ENCODE measurements at places on chromosomes 7 and 10.
A peak's percentile ranks its signal among the peaks of the same experiment; 100 is the strongest.

DNA sequence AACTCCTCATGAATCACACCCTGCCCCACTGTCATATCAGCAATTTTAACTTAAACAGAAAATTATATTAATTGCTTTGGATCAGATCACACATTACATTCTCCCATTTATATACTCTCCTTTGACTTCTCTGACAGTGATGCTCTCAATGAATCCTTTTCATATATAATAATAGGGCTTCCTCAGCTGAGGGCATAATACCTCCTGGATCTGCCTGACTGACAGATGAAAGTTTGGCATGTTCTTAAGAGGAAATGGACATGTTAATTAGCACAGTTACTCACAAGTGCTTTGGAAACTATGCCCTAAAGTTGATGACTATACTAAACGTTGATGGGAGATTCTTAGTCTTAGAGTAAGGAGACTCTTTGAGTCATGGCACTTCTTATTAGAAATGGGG is 478.2 kb upstream of the LRRN3 start:
- DNase-seq = no peak

- DNase-seq = no peak
Observed at GRCh38 chr7:46198701-46199100, 277.6 kb upstream of the IGFBP3 start.

DNA sequence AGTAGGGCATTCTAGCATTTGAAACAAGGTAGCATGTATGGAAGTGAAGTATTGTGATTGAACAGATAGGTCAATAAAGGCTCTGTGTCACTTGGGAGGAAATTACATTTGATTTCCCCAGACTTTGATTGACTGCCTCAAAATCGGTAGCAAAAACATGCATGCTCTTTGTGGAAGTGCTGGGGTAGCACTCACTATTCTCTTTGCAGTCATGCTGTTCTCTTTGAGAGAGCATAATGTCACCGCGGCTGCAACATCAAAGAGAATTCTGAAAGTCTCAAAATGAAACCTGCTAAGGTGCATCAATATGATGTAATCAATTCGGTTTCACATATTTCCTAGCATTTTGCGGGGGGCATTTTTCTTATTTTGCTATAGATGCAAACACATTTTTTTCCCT is 64.2 kb downstream of the ARMC3 start:
- DNase-seq = peak; percentile 13

DNA sequence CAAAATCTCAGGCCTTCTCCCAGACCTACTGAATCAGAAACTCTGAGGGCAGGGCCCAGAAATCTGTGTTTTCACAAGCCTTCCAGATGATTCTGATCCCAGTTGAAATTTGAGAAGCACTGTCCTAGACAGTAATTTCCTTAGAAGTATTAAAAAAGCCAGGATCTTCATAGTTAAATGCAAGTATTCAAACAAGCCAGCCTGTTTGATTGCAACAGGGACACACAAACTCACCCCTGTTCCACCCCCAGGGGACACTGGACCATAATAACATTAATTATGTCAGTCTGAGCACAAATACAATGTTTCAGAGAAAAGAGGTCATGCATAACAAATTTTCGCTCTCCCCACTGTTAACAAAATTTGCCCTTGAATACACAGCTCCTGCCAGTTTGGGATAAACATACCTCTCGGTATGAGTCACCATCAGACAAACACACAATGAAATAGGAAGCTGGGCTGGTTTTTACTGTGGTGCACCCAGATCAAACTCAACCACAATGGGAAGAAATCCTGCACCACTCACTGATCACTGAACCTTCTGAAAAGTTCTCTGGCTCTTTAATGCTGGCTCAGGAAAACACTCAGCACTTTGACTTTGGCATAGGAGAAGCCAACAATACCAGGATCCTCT is 34.3 kb downstream of the ABLIM1 start:
- DNase-seq = no peak

DNA sequence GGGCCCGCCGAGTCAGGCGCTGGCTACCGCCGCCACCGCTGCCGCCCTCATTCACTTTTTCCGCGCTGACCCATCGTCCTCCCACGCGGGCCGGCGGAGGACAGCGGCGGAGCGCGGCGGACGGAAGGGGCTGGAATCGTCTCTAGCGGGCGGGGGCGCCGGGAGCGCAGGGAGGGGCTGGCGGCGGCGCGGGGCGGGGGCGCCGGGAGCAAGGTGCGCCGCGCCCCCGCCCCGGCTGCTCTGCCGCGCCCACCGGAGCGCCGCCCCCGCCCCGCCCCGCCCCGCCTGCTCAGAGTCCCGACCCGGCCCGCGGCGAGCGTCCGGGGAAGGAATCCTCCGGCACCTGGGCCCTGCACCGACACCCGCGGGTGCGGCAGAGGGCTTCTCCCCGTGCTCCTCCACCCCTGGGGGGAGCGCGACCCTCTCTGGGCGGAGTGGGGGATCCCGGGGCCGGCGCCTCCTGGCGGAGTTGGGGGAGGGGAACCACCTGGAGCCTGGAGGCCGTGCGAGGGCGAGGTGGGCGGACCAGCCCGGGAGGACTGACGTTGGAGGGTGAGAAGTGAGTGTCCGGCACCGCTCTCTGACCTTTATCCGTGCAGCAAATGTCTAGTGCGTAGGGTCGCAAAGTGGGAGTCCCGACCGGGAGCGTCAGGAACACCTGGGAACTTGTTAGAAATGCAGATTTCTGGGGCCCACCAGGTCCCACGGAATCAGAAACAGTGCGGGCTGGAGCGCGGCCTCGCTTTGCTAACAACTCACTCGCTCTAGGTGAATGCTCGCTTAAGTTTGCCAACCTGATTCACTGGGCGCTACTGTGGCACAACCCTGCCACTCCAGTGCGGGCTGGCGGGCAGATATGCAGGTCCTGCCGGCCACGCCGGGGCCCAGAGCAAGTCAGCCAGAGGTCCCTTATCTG is at the start of gene COBL:
TSS of gene COBL (minus strand) at position 144 of the 916 bp plus-strand sequence. CDS start 176 bp downstream, outside the sequence.
- no peak for DNase-seq

DNA sequence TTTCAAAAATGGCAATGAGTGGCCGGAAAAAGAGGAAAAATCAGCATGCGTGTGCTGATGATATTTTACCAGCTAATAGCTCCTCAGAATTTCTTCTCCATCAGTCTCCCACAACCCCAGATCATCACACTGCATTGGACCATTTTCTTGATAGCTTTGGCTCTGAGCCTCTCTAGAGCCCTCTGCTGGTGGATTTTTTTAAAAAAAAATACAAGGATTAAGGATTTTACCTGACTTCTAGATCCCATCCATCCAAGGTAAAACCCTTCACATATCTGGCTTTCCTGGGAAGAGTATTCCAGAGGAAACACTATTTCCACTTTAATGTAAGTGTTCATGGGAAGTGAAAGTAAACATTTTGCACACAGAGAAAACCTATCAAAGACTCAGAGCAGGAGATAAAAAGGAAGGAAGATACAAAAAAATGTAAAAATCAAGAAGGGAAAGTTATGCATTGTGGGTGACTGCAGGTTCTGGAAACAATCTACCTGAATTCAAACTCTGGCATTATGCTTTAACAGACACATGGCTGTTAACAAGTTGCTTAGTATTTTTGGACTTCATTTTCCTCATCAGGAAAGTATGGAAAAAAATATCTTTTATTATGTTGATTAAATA is 380.9 kb downstream of the LRRTM3 start:
- no peak for DNase-seq

DNA sequence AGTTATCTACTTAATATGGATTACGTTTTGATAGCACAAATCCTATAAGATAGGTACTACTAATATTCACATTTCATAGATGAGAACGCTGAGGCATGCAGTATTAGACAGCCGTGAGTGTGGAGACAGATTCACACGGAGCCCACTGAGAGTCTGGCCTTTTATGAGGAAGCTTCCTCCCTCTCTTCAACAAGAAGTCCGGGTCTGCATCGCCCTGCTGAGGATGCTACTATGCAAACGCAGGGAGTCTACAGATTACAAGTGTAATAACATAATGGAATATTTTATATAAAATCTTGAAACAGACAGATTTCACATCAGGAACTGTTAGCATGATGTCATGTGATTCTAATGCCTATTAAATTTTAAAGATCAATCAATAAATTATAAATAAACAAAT is 255.9 kb upstream of the GLI3 start:
- no peak for DNase-seq

GRCh38 chr7:116862951-116863670 is 724 bp downstream of the CAPZA2 start:
- DNase-seq = no peak

Data from CD4-positive, alpha-beta T cell treated with Interleukin-12 subunit alpha and Interleukin-12 subunit beta, for 1 hour (primary cell).